Large intestine (tissue), 12 donors: ENCODE measurements at places on chromosomes 2 and 18. TPM values are rescaled to one million over a fixed set of nuclear protein-coding genes. Genes with fewer than 3 reads are reported as not detected.

DNA sequence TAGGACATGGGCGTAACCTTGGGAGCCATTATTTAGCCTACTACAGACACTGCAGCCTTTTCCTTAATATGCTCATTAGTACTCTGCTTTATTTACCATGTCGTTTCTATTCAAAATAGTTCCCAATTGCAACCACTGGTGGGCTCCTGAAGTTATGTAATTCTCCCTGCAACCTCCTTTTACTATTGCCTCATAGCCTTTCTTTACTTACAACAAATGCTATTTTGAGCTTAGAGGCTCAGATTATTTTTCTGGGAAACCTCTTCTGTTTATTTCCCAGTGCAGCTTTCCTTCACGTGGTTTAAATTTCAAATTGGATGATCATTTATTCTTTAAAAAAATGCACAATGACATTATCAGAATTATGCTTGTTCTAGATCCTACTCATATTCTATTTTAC lies 492.3 kb upstream of the TMEFF2 start:
- H3K4me1 ChIP-seq: no peaks in the 10 kb centered on the region
- H3K27me3 ChIP-seq: no peaks in the 10 kb centered on the region
- DNase-seq: no peak
- H3K36me3 ChIP-seq: no peaks in the 10 kb centered on the region

GRCh38 chr2:186093174-186093573 lies 354.6 kb downstream of the FSIP2 start:
- H3K27ac ChIP-seq: no peak overlapping the region
- H3K27me3 ChIP-seq: no peaks in the 10 kb centered on the region
- H3K36me3 ChIP-seq: no peaks in the 10 kb centered on the region
- H3K4me3 ChIP-seq: no peak overlapping the region
- DNase-seq: no peak
- no peaks in the 10 kb centered on the region for H3K4me1 ChIP-seq

- H3K4me1 ChIP-seq: no peaks in the 10 kb centered on the region
- no peak overlapping the region for H3K4me3 ChIP-seq
- no peaks in the 10 kb centered on the region for H3K36me3 ChIP-seq
- H3K27ac ChIP-seq: no peak overlapping the region
- no peak for DNase-seq
Measured at GRCh38 chr18:21117409-21118131, 6.0 kb upstream of the ROCK1 start.

- no peak overlapping the region for H3K27ac ChIP-seq
- no peak overlapping the region for H3K4me3 ChIP-seq
- H3K4me1 ChIP-seq: no peaks in the 10 kb centered on the region
- DNase-seq: no peak
- no peaks in the 10 kb centered on the region for H3K36me3 ChIP-seq
Measured at GRCh38 chr18:23494992-23495391, 8.3 kb upstream of the RMC1 start.

The RAB6C gene
- 0.21 TPM for polyA plus RNA-seq

- H3K4me3 ChIP-seq: peak within 1 kb of the TSS; percentile 92
- H3K27me3 ChIP-seq: no peaks in the 10 kb centered on the region
- peaks cover 2% of the 10 kb centered on the region for H3K36me3 ChIP-seq
Measured at GRCh38 chr2:26033818-26034636, at the start of gene RAB10. TSS of gene RAB10 (plus strand) at chr2:26034084. CDS start at chr2:26034609, 525 bp downstream.

The MYO1B gene
- polyA plus RNA-seq: 37.9 TPM

GRCh38 chr18:51266773-51267172 lies 69.3 kb upstream of the MEX3C start:
- no peak overlapping the region for H3K4me3 ChIP-seq
- H3K27ac ChIP-seq: no peak overlapping the region
- no peaks in the 10 kb centered on the region for H3K27me3 ChIP-seq
- H3K4me1 ChIP-seq: no peaks in the 10 kb centered on the region
- H3K36me3 ChIP-seq: no peaks in the 10 kb centered on the region

The KCNG2 gene
- polyA plus RNA-seq: 0.46 TPM

The FRZB gene
- polyA plus RNA-seq: 34.5 TPM

DNA sequence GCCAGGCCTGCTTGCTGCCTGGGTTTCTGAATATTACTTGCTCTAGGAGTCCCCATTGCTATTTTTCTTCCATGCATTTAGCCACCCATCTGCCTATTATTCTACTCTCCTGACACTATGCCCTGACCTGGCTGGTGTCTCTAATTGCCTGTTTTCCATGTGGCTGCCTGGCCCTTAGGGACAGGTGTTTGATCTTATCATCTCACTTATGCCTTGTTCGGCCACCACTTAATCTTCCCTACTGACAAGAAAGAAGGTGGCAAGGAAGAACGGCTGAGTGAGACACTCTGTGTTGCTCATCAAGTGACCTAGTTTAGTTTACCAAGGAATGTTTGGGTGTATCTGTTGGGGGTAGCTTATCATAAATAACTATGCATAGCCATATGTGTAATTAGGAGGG lies 50.4 kb upstream of the RAPH1 start:
- H3K36me3 ChIP-seq: no peaks in the 10 kb centered on the region
- no peak overlapping the region for H3K27ac ChIP-seq
- no peak for DNase-seq
- no peak overlapping the region for H3K4me3 ChIP-seq
- peaks cover 9% of the 10 kb centered on the region for H3K4me1 ChIP-seq
